ENCODE measurements at places on chromosomes 11 and 22.

DNA sequence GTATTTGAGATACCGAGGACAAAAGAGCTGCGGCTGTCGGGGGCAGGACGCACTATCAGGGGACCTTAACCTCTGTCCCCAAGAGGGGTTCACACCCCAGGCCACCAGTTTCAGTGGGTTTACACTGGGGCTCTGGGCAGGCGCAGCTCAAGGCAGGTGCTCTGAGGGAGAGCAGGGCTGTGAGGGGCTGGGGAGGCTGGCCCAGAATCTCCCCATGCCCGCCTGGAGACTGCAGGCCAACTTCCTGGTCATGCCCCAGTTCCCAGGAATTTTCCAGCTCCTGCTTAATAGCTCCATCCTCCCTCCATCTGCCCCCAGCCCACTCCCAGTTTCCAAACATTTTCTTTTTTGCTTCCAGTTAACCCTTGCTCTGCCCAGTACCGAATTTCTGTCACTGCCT is 7.6 kb upstream of the PGA3 start:
- ATAC-seq = no peak

- ATAC-seq = no peak
These were observed 322.9 kb upstream of the B3GAT1 start for GRCh38 chr11:134734894-134735293.

GRCh38 chr11:23010790-23011335 is 150.6 kb upstream of the CCDC179 start:
- ATAC-seq = no peak

- ATAC-seq = no peak
These were observed 6.9 kb upstream of the NAA40 start for GRCh38 chr11:63931876-63932275.

DNA sequence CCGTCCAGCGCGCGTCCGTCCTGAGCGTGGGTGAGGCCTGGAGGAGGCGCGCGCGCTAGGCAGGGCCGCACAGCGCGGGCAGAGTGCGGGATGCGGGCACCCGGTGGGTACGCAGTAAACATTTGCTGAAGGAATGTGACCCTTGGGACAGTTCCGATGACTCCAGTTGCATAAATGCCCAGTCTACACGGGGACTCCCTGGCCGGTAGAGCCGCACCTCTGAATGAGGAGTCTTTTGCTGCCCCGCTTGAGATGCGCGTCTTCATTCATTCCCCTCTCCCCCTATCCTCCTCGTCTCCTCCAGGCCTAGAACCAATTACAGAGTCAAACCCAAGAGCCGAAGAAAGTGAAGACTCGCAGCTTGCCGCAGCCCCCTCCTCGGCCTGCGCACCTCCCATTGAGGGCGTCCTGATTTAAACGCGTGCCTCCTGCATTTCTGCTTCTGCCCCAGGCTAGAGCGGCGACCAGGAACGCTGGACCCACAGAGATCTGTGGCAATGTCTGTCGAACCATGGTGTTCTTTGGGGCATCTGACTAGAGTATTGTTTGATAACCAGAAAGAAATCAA is 729 bp upstream of the CHKB start:
- peak; percentile 6 for ATAC-seq

GRCh38 chr11:125662689-125663088 is 18.0 kb downstream of the ACRV1 start:
- peak; percentile 81 for ATAC-seq

DNA sequence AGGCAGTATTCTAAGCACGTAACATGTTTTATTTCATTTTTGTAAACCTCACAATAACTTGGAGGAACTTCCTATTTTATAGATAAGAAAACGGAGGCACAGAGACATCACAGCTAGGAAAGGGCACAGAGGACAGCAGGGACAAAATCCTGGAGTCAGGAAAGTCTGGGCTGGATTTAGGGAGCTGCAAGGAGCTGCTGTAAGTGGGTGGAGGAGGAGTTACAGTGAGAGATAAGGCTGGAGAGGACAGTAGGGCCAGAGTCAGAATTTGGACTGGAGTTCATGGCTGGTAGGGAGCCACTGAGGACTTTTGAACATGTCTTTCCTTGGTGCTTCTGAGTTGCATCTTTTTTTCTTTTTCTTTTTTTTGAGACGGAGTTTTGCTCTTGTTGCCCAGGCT is 32.2 kb upstream of the PTPRJ start:
- ATAC-seq = no peak

- ATAC-seq = no peak
These were observed 3.7 kb downstream of the IL2RB start for GRCh38 chr22:37146051-37146385.

GRCh38 chr22:20455709-20456063 is 18.1 kb upstream of the SCARF2 start:
- no peak for ATAC-seq

GRCh38 chr11:120180551-120181232 is 30.1 kb upstream of the OAF start:
- no peak for ATAC-seq

DNA sequence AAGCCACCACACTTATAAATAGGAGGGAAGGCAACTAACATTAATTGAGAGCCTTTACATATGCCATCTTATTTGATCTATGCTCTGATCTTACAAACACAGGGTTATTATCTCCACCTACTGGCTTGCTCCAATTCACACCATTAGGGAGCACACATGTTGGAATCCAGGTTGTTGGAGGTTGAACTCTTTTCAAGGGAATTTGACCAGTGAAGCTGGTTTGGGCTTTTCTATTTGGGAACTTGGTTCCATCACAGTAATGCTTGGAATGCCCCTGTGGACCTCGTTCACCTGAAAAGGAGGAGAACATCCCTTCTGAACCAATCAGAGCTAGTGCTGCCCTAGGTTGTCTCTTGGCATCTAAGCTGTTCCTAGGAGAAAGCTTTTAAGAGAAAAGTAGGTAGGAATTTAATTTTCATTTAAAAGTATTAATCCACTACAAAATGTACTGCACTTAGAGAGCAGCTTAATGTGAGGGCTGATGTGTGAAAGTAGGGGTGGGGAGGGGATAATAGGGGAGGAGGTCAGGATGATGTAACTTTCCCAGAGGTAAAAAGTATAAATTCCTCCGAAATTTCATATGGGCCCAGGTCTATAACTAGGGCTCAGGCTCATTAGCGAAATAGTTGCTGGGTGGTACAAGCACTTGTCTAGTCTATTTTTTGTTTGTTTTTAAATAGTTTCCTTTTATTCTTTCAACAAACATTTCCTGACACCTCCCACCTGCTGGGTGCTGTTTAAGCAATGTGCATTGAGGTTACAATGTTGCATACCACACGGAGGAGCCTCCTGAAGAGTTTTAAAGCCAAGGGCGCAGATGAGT is 7.6 kb upstream of the MICAL2 start:
- no peak for ATAC-seq

- no peak for ATAC-seq
These were observed 20.5 kb upstream of the ISX start for GRCh38 chr22:35045451-35045850.

- ATAC-seq = no peak
These were observed 628.8 kb upstream of the ANO5 start for GRCh38 chr11:21564095-21564494.

DNA sequence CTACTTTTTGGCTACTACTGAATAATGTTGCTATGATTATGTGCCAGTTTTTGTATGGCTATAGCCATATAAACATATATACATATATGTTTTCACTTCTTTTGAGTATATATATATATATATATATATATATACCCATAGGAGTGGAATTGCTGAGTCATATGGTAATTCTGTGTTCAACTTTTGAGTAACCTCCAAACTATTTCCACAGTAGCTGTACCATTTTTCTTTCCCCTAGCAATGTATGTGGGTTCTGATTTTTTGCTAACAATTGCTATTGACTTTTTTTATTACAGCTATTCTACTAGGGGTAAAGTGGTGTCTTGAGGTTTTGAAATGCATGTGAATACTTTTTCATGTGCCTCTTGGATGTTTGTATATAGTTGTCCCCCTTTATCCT is 30.4 kb downstream of the CBL start:
- peak; percentile 74 for ATAC-seq

DNA sequence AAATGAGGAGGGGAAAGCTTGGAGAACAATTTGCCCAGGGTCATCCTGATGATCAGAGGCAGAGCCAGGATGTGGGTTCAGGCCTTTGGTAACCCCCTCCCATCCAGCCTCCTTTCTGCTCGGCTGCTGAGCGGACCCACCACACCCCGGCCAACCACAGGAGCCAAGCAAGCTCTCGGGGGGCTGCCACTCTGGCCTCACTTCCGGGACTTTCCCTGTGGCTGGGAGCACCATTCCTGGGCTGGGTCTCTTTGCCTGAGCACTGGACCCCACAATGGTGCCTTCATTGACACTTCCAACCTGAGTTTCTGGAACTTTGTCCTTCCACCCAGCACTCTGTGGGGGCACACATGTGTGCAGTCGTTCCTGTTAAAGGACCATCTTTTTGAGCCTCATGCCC is 9.8 kb downstream of the TOP3B start:
- no peak for ATAC-seq

- ATAC-seq = no peak
These were observed 123.4 kb downstream of the DSCAML1 start for GRCh38 chr11:117673602-117674001.

DNA sequence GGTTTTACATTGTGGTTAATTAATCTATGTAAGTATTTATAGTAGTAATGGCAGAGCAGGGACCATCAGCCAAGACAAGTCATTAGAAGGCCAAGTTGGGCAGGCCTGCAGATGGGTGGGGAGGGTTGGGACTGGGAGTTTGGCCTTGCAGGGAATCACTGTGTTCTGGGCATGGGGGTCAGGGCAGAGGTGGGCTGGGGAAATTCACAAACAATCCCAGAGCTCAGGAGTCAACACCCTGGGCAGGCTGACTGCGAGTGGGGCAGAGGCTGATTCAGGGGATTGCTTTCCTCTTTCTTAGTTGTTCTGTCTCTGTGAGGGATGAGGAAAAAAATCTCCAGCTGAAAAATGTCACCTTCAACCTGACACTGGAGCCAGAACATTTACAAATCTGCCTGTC is 322.5 kb downstream of the NTM start:
- no peak for ATAC-seq

- no peak for ATAC-seq
These were observed 52.5 kb upstream of the TTC12 start for GRCh38 chr11:113261709-113262475.

DNA sequence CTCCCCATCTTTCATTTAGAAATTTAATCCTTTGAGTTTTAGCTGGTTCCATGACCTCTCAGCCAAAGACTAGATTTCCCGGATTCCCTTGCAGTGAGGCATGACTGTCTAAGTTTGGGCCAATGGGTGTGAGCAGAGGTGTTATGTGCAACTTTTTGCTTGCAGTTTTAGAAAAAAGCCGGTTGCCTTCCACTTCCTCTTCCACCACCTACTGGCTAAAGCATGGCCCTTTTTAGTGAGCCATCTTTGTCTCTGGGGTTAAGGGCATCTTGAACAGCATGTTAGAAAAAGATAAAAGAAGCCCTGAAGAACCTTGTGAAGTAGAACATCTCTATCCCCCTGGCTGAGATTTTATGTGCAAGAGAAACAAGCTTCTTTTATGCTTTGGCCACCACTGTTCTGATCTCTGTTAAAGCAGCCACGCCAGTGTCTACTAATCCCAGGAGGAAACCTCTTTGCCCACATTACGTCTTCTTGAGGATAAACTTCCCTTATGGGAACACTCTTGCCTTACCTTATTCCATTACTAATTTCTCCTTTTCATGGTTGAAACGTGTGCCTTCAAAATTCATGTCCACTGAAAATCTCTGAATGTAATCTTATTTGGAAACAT is 279.9 kb downstream of the TENM4 start:
- ATAC-seq = no peak

DNA sequence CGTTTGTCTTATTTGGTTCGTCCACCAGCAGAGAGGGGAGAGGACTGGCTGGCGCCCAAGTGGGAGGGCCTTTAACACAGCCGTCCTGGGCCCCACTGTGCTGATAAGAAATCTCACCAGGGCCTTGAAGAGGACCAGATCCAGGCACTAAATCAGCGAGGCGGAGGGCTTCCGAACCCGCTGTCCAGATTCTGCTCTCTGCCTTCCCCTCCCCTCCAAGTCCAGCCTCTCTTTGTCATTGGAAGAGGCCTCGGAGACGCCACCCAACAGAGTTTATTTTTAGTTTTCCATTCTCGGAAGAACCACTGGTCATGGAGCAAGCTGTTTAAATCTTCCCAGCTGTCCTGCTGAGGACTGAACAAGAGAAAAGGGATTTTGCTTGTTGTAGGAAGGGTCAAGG is 9.3 kb upstream of the FXYD6 start:
- ATAC-seq = no peak

GRCh38 chr22:17336061-17336460 is 33.2 kb upstream of the CECR2 start:
- no peak for ATAC-seq

DNA sequence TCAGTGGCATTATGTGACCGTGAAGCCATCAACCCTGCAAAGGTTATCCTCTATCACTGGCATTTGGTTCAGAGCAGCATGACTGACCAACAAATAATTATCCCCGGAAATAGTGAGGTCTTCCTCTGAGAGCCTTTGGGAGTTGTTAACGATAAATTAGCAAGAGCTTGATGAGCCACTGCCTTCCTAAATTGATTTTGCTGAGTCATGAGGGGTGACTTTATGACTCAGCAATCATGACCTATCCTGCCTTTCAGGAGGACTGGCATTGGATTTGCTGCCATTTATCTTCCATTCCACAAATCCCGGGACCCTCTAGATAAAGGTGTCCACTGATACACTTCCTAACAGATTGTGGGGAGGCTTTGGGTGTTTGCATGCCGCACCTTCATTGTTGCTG is 80.8 kb upstream of the MTNR1B start:
- ATAC-seq = no peak

GRCh38 chr11:2770096-2770751 is 70.4 kb upstream of the KCNQ1OT1 start:
- ATAC-seq = no peak

GRCh38 chr22:29702931-29703501 is 16.8 kb upstream of the CABP7 start:
- ATAC-seq = no peak

DNA sequence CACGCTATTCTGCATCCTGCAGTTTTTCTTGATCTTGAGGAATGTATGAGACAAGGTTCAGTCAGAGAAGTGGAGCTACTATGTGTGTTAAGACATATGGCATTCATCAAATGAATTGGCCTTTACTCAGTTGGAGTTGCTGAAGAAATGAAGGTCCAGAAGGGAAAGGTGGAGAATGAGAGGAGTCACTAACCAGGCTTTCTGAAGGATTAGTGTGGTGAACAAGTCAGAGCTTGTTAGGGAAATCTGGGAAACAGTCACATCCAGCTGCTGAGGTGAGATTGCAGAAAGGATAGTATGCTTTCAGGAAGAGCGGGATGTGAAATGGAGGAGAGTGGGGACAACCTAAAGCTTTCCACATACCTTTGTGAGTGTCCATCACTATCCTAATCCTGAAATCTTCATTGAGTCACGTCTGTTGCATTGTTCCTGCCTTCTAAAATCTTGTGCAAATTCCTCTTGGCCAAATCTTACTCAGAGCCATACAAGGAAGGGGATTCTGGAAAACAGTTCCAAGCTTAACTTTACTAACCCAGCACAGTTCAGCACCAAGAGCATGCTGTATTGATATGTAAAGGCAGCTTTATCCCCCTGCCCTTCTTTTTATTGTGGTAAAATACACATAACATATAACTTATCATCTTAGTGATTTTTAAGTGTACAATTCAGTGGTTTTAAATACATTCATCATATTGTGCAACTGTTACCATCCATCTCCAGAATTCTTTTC is 11.4 kb upstream of the PITPNB start:
- ATAC-seq = no peak

- ATAC-seq = no peak
These were observed 95.2 kb upstream of the ANO1 start for GRCh38 chr11:69982690-69983570.

Measured in activated CD4-positive, CD25-positive, alpha-beta regulatory T cell treated with anti-CD3 and anti-CD28 coated beads, Interleukin-2, amount 50 U/mL, for 24 hours (primary cell).